Activated T-cell treated with anti-CD3 and anti-CD28 coated beads, Interleukin-2, amount 50 U/mL, for 48 hours (primary cell): ENCODE measurements at places on chromosomes 1 and 21.

- DNase-seq, result peak; percentile 74
Measured at GRCh38 chr1:234926559-234927311, 201.9 kb downstream of the TOMM20 start.

- DNase-seq, result no peak
Measured at GRCh38 chr1:239262538-239262937, 123.8 kb upstream of the CHRM3 start.

DNA sequence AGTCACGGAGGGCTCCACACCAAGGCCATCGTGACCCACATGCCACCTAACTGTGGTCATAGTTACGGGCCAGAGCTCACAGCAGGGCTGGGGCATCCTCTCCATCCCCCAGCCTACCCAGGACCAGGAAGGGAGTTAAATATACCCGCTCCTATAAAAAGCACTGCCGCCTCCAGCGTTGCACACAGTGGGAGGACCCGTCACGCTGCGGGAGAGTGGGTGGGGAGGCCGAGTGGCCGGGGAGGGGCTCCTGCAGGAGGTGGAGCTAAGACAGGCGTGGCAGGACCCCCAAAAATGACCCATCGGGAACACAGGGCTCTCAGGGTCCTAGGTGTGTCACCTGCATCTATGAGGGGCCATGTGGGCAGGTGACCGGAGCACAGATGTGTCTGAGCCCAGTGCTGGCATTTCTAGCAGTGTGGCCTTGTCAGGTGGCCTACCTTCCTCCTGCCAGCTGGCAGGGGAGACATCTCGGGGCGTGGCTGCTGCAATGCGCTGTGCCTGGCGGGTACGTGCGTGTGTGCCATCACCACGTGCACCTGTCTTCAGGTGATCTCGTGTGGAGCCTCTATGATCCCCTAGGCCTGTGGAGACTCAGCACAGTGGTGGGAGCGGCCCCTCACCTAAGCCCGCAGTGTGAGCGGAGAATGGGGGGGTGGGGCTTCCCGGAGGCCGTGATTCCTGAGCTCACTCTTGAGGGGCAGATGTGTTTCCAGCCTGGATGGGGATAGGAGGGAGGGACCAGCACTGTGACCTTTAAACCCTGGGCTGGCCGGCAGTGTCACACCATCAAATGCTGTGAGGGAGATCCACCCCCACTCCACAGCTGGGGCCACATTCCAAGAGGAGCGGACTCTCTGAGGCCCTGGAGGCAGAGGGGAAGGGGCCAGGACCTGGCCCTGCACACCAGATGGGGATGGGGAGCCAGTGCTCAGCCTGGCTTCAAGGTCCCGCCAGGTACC is 17.7 kb downstream of the AGRN start:
- no peak for DNase-seq

DNA sequence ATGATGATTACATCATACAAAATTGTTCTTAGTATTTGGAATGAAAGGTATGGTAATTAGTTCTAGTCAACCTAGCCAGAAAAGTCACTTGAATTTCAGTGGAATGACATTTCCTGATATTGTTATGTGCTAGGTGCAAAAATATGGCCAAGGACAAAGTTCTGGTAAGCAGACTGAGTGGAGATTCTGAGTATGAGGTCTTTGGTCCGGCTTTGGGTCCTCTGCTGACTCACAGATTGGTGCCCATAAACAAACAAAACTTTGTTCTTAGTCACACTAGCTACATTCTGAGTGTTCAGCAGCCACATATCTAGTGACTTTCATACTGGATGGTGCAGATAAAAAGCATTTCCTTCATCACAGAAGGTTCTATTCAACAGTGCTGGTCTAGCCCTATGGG is 206.1 kb downstream of the ZNF648 start:
- no peak for DNase-seq

- DNase-seq, result no peak
Measured at GRCh38 chr1:223707256-223708000, 4.9 kb upstream of the CAPN2 start.

GRCh38 chr1:233326319-233326718 is 1.2 kb upstream of the MAP3K21 start:
- no peak for DNase-seq

- DNase-seq, result peak; percentile 45
Measured at GRCh38 chr21:25708467-25709065, 26.1 kb downstream of the ATP5PF start.

DNA sequence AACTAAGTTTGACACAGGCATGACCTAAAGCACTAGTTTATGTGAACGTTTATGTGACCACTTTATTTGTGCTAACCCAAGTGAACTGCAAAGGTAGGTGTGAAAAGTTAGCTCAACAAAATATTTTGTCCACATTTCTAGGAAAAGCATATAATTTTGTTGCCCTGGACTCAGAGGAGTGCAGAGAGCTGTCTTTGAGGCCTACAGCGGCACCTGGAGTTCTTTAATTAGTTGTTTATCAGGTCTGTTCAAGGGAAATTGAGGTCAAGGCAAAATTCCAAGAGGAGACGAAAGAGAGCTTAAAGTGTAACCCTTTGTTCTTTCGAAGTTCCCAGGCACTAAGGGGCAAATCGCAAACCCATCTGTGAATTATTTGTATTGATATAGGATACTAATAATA is 1.3 kb downstream of the GIPC2 start:
- DNase-seq, result no peak

DNA sequence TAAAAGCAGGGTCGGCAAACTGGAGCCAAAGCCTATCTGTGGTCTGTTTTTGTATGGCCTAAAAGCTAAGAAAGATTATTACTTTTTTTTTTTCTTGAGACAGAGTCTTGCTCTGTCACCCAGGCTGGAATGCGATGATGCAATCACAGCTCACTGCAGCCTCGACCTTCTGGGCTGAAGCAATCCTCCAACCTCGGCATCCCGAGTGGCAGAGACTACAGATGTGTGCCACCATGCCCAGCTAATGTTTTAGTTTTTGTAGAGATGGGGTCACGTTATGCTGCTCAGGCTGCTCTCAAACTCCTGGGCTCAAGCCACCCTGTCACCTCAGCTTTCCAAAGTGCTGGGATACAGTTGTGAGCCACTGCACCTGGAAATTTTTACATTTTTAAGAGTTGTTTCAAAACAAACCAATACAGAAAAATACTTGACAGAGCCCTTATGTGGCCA is 6.5 kb upstream of the GLRX2 start:
- DNase-seq, result no peak
